NB4 (cell line): ENCODE measurements at places on chromosomes 11 and 22.

DNA sequence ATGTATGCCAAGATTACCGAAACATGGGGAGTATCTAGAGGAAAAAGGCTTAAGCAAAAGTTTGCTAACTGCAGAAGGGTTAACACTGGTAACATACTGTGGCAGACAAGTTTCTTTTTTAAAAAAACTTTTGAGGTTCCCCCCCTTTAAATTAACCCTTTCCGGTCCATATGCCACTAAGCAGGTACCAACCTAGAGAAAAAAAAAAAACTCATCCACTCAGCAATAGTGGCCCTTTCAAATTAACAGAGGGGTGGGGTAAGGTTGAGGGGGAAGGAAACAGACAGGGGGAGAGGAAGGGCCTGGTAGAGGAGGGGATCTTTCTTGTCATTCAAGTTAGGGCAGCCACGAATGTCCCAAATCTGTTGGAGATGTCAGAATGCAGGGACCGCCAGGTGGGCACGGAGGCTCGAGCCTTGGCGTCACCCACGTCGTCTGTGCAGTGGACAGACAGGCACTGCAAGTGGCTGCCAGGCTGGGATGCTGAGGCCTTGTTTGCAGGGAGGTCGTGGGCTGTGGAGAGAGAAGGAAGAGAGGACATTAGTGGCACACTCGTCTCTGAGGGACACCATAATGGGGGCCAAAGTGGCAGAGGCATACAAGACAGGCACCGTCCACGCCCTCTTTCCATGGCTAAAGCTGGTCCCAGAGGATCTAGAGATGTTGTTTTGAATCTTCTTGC is 50.8 kb downstream of the MN1 start:
- DNase-seq, result no peak

- DNase-seq, result no peak
Observed at GRCh38 chr11:20045098-20045688, 115.1 kb downstream of the DBX1 start.

- no peak for DNase-seq
Observed at GRCh38 chr11:88695689-88696414, 358.3 kb upstream of the CTSC start.

GRCh38 chr11:60872961-60873524 is 5.7 kb downstream of the ZP1 start:
- peak; percentile 68 for DNase-seq

GRCh38 chr11:78040691-78041379 is 17.8 kb upstream of the KCTD14 start:
- DNase-seq, result no peak

DNA sequence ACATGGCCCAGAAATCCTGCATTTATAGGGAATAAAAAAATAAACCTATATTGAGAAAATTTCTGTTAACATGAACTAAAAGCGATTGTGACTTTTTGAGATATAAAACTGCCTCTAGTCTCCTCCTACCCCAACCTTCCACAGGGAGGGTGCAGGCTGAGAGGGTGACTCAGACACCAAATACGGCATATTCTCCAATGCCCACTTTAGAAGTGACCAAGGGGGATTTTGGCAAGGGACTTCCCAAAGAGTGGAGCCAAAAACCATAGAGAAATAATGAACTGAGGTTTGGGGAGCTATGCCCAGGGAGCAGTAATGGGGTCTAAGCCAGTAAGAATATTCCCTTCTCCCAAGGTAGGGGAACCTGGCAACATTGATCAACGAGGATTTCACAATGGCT is 124.9 kb upstream of the ZC3H12C start:
- no peak for DNase-seq

GRCh38 chr11:58933661-58934060 is 5.6 kb upstream of the GLYATL1 start:
- DNase-seq, result no peak

DNA sequence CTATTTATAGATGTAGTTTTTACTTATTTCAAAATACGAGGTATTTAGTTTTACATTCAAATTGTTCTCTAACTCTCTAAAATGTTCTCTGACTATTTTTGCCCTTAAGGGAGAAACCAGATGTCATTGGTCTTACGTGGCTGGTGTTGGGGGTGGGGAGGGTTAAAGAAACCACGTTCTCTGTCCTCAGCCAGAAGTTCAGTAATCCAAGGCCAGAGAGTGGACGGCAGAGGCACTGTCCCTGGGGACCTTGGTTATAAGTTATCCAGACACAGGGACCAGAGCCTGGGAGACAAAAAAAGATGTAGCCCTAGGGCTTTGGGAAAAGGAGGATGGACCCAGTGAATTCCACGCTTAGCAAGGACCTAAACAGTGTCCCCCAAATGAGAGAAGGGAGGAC is 706 bp upstream of the OR51E1 start:
- no peak for DNase-seq

DNA sequence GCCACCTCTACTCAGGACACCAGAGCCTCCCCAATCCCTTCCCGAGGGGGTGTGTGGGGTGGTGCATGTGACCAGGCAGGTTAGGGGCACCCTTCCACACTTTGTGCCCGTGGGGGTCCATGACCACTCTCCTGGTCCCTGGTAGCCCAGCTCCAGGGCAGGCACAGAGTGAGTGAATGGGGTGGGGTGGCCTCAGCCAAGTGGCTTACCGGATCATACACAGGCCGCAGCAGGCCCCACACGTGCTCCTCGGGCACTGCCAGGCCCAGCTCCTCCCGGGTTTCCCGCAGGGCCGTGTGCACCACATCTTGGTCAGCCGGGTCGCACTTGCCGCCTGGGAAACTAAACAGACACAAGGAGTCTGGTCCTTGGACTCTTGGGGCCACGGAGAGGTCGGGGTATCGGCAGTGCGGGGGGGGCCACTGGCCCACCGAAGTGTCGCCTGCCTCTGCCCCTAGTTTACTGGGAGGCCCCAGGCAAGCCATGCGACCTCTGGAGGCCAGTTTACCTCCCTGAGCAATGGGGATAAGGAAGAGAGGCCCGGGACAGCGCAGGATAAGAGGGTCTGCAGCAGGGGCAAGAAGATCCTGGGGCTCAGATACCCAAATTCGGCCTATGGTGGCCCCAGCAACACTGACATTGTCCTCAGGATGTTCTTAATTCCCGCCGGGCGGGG is 889 bp downstream of the NUDT8 start:
- DNase-seq, result no peak

- DNase-seq, result no peak
Observed at GRCh38 chr11:22192642-22193347, at the start of gene ANO5. Gene ANO5, plus strand, starts transcription at chr11:22193085. Its CDS starts 408 bp downstream, at chr11:22193493.

GRCh38 chr11:34513682-34514449 is at the start of gene ELF5:
Gene ELF5, minus strand, starts transcription at chr11:34513794. Its CDS starts 8,045 bp downstream, at chr11:34505749.
- DNase-seq, result no peak

DNA sequence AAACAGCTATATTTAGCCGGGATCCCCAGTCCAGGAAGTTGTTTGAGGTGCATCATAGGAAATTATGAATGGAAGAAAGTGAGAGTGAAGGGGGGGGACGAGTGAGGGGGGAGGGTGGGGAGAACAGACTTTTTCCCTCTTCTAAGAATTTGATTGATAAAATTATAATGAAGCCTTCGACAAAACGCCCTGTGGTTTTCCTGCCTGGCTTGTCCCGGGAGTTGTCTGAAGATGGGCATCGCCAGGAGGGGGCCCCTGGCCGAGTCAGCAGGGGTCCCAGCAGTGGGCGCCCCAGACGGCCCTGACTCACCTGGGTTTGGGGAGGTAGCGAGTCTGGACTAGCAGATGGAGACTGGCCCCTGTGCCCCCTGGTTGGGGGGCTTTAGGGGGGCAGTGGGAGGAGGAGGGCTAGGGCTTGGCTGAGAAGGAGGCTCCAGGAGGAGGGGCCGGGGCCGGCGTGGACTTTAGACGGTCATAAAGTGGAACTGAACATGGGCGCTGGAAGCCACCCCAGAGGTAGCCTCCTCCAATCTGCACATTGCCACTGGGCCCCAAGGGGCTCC is 336 bp upstream of the LIF start:
- DNase-seq, result no peak

DNA sequence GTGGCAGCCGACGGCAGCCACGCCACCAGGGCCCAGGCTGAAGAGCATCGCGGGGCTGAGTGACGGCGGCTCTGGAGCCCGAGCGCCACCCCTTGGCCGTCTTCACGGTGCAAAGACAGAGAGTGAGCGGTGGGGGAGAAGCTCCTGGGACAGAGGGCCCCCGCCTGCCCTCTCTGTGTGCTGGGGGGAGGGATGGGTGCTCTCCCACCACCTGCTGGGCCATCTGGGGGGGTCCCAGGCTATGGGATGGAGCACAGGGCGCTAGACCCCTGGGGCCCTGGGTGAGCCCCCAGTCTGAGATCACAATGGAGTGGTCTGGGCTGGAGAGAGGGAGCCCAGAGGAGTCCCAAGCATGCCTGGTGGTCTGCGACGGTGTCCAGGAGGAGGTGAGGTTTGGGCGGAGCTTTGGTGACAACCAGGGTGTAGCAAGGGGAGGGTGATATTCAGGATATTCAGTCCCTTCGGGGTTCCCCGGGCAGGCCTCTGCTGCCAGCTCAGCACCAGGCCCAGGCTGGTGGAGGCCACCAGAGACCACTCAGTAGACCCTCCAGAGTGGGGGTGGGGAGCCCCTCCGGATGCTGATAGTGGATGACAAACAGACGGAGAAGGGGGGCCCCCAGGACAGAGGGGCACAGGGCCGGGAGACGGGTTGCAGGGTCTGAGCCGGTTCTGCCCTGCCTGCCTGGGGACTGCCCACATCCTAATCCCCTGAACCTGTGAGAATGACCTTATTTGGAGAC is 78.1 kb upstream of the PRR5 start:
- DNase-seq, result peak; percentile 69

- DNase-seq, result peak; percentile 85
Observed at GRCh38 chr11:95231881-95232605, 1.0 kb upstream of the SESN3 start.

- no peak for DNase-seq
Observed at GRCh38 chr11:19474954-19475721, 234.4 kb upstream of the E2F8 start.

- DNase-seq, result no peak
Observed at GRCh38 chr22:44683237-44683636, 18.8 kb upstream of the PRR5 start.

- no peak for DNase-seq
Observed at GRCh38 chr11:72535194-72535547, 100.8 kb upstream of the CLPB start.

- DNase-seq, result no peak
Observed at GRCh38 chr11:119780222-119780953, 51.4 kb upstream of the NECTIN1 start.

DNA sequence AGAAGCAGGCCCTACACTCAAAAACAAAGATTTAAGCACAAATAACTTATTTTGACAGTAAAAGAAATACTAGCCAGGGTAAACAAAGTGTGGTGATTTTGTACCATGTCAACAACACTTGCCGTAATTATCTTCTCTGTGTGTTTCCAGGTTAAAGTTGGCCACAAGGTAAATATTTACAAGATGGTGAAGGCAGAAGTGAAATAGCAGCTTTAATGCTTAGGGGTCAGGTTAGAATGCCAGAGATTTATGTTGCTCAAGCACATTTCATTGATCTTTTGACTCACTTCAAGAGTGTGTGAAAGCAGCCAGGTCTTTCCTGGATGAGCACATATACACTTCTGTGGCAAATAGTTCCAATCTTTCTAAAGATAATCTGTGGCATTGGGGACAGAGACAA is 270.2 kb upstream of the LUZP2 start:
- no peak for DNase-seq

GRCh38 chr11:127766734-127767133 is 766.2 kb upstream of the KIRREL3 start:
- no peak for DNase-seq

- no peak for DNase-seq
Observed at GRCh38 chr22:20123366-20124082, 6.5 kb upstream of the TRMT2A start.

- no peak for DNase-seq
Observed at GRCh38 chr22:21725956-21726649, 9.5 kb downstream of the YPEL1 start.

DNA sequence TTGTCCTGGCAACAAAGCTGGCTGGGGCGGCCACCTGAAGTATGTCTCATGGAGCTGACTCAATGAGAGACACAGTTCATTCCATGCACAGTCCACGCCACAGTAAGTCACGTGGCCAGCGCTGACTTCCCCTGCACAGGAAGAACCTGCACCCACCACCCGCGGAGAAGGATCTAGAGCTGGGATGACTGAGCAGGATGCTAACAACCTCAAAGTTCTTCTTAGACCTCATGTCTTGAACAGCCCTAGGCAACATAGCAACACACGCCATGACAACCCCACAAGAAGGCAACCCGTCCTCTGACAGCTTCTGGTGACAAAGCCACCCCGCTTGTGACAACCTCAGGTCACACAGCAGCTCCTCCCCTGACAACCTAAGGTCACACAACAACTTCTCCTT is 76.9 kb upstream of the B3GAT1 start:
- DNase-seq, result no peak

DNA sequence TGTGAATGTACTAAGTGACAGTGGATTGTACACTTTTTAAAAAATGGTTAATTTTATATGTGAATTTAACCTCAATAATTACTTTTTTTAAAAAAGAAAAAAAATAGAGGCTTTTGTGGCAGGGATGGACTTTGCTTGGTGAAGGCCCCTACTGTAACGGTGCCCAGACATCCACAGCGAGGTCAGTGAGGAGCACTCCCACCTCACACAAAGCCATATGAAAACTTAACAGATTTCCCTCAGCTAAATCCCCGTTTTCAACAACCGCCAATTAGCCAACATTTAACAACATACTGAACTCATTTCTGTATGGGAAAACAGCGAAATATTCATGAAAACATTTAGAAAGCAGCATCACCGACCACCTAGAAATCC is 642 bp upstream of the C11orf58 start:
- peak; percentile 38 for DNase-seq

GRCh38 chr11:113446112-113446511 is 29.1 kb downstream of the DRD2 start:
- DNase-seq, result no peak

- DNase-seq, result no peak
Observed at GRCh38 chr22:32414191-32414590, 2.1 kb upstream of the RTCB start.

GRCh38 chr11:8758619-8759169 is 76.1 kb downstream of the RPL27A start:
- no peak for DNase-seq
